Hypothalamus (tissue), 51 donors: ENCODE measurements at places on chromosomes 3 and 15.

- DNase-seq = no peak
Measured at GRCh38 chr3:151009981-151010380, 37.5 kb upstream of the CLRN1 start.

DNA sequence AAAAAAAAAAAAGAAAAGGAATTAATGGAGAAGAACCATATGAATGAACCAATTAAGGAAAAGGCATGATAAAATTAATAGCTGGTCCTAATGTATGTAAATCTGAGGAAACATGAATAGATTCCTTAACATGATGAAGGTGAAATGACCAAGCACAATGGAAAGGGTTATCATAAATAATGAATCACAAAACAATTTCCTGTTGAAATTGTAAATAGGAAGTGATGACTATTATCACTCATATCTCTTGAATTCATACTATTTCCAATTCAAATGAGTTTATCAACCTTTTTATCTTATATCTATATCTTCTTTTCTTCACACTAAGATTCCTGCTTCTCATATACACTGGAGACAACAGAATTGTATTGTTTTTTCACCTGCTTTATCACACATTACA is 32.0 kb downstream of the AADACL2 start:
- DNase-seq = no peak

- no peak for DNase-seq
Measured at GRCh38 chr15:46961795-46962194, 755.5 kb upstream of the SEMA6D start.

GRCh38 chr15:60339236-60339635 is 58.5 kb downstream of the ANXA2 start:
- DNase-seq = no peak

- DNase-seq = no peak
Measured at GRCh38 chr3:43858294-43858701, 167.6 kb downstream of the ABHD5 start.

- DNase-seq = no peak
Measured at GRCh38 chr15:74823324-74823723, 3.1 kb upstream of the CPLX3 start.

DNA sequence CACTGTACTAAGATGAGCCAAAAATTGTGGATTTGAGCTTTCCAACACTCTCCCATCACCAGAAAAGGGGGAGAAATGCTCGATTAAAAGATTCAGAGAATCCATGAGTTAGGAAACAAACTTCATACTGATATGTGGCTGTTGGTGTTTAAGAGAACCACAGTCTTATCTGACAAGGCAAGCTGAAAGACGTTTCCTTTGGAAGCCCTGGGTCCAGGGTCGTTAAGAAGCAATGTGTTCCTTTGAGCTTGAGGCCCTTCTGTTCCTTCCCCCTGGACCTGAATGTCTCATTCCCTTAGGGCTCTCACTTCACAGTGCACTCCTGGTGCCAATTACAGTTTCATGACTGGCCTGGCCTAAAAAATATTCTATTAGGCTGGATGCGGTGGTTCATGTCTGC is 524.8 kb upstream of the PPP2R3A start:
- no peak for DNase-seq

- no peak for DNase-seq
Measured at GRCh38 chr3:125957674-125958510, 11.1 kb upstream of the ROPN1B start.

GRCh38 chr15:78878356-78878755 is 5.7 kb downstream of the MORF4L1 start:
- no peak for DNase-seq

GRCh38 chr3:53069422-53070068 is 23.7 kb upstream of the SFMBT1 start:
- DNase-seq = no peak

- DNase-seq = no peak
Measured at GRCh38 chr3:175411946-175412345, 552.8 kb downstream of the NAALADL2 start.

- DNase-seq = no peak
Measured at GRCh38 chr15:98609144-98609852, 39.0 kb upstream of the IGF1R start.

DNA sequence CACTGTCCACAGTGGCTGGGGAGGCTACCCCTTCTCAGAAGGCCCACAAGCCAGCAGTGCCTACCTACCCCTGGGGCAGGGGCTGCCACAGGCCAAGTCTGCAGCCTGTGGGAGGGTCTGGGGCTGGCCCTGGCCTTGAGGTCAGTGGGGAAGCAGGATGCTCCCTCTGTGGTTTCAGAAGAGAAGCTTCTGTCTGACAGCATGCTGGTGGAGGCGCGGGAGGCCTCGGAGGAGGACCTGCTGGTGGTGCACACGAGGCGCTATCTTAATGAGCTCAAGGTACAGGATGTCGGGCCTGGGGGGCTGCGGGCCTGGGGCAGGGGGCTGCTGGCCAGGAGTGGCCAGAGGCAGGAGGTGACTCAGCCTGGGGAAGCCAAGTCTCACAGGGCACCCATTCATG is 3.2 kb downstream of the HDAC11 start:
- DNase-seq = no peak
